ENCODE measurements at places on chromosomes 12 and 14. TPM values are rescaled to one million over a fixed set of nuclear protein-coding genes. Genes with fewer than 3 reads are reported as not detected.

BDKRB2 gene
- total RNA-seq, result 1.3 TPM

TMEM120B gene
- total RNA-seq, result 13.4 TPM

USP44 gene
- 17.8 TPM for total RNA-seq

CLEC4D gene
- 1.4 TPM for total RNA-seq

KRT8 gene
- total RNA-seq, result 139 TPM

SPIC gene
- not detected for total RNA-seq

DPY19L2 gene
- total RNA-seq, result 3.2 TPM

GPR65 gene
- total RNA-seq, result 13.4 TPM

SLC5A8 gene
- 1.3 TPM for total RNA-seq

CCDC198 gene
- total RNA-seq, result not detected

DNA sequence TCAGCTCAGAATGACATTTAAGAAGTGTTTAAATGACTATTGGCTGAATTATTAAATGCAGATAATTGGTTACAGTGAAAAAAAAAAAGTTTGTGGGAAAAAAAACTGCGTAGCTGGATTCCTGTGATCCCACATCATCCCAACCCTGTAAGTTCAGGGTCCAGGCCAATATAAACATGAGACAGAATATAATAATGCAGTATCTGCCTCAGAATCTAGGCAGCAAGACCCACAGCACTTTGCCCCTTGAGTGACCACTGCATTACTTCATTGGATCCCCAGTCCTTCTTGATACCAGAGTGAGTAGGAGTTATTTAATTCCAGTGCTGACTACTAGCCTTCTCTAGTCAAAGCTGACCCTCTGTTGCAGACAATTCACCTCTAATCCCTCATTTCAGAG, 272.6 kb downstream of the CCER1 start:
- no peak for DNase-seq

DNA sequence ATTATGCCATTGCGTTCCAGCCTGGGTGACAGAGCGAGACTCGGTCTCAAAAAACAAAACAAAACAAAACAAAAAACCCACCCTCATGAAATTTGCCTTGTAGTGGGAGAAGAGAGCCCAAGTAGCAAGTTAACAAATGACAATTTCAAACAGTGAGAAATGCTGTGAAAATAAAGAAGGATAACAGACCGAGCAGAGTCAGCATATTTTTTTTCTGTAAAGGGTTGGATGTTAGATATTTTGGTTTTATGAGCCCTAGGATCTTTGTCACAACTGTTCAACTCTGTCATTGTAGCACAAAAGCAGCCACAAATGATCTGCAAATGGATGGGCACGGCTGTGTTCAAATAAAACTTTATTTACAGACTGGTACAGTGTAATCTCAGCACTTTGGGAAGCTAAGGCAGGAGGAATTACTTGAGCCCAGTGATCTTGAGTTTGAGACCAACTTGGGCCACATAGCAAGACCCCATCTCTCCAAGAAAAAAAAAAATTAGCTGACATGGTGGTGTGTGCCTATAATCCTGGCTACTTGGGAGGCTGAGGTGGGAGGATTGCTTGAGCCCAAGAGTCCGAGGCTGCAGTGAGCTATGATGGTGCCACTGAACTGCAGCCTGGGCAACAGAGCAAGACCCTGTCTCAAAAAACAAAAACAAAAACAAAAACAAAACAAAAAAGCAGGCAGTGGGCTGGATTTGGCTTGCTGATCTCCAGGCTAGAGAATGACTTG, 117.1 kb downstream of the PTPN11 start:
- no peak for DNase-seq

DNA sequence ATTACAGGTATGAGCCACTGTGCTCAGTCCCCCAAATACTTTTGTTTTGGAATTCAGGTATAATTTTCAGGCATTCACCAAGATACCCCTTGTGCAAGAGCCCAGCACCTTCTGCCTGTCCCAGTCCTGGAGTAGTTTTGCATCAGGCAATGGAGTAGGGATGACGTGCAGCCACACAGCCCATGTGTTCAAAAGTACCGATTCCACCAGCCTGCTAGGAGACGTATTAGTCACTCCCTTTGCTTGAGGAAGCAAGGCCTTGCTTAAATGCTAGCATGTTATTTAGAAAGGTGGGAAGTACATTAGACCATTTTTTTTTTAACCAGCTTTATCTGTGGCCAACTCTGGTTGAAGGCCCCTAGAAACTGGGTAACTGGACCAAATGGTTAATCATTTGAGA, 15.0 kb upstream of the GALNT16 start:
- no peak for DNase-seq

DNA sequence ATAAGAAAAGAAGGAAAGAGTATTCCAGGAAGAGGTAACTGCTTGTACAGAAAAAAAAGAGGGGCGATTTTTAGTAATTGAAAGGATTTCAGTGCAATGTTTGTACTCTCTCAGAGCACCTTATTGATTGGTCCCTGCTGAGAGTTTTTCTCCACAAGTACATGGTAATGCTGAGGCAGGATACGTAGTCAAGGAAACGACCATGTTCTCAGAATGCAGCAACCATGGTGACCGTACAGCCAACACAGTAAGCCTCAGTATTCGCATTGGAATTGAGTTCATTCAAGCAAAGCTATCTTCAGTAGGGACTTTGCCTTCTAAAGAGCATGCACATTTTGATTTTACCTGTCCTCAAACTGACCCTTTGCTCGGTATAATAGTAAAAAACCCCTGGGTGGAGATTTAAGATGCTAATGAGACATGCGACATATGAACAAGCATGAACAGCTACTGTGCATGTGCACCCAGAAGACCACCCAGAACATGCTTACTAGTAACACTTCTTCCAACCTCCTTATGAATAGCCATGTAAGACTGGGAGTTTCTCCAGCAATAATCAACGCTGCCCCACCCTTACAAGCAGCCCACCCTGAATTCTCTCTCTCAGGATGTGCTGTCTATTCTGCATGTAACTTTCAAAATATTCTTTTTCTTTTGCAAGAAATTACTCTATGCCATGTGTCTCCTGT, 6.2 kb upstream of the SLC41A2 start:
- DNase-seq, result no peak

- no peak for DNase-seq
Observed at GRCh38 chr14:65193916-65194590, 91.7 kb upstream of the MAX start.

DNA sequence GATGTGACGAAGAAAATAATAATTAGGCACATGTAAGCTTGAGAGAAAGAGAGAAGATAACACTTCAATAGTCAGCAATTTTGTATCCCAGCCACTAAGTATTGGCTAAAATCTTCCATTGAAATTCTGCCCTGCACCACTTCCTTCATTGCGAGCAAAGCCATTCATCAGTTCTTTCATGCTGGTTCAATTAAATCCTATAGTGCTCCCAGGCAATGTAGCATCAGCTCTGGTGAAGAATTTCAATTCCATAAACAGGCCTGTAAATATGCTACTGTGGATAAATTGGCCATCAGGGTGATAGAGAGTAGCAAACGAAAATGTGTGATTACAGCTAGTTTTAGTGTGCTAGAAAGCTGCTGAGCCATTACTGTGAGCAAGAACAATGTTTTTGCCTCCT, 24.7 kb downstream of the RPL10L start:
- no peak for DNase-seq

DNA sequence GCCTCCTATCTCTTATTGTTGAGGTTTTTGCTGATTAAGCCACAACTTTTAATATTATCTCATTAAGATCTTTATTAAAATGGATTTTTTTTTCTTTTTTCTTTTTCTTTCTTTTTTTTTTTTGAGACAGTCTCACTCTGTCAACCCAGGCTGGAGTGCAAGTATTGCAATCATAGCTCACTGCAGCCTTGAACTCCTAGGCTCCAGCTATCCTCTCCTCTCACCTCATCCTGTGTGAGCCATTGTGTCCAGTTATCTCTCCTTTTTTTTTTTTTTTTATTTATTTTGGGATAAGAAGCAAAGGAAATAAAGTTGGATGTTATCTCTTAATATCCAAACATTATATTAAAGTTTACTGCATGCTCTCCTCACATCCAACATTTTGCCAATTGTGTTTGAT, 12.7 kb downstream of the VEZT start:
- no peak for DNase-seq

- DNase-seq, result no peak
Observed at GRCh38 chr12:1590221-1590979, 4.0 kb downstream of the FBXL14 start.

- DNase-seq, result no peak
Observed at GRCh38 chr12:122471324-122472226, 29.2 kb downstream of the ZCCHC8 start.

- no peak for DNase-seq
Observed at GRCh38 chr14:24382064-24382371, 14.0 kb downstream of the NFATC4 start.

DNA sequence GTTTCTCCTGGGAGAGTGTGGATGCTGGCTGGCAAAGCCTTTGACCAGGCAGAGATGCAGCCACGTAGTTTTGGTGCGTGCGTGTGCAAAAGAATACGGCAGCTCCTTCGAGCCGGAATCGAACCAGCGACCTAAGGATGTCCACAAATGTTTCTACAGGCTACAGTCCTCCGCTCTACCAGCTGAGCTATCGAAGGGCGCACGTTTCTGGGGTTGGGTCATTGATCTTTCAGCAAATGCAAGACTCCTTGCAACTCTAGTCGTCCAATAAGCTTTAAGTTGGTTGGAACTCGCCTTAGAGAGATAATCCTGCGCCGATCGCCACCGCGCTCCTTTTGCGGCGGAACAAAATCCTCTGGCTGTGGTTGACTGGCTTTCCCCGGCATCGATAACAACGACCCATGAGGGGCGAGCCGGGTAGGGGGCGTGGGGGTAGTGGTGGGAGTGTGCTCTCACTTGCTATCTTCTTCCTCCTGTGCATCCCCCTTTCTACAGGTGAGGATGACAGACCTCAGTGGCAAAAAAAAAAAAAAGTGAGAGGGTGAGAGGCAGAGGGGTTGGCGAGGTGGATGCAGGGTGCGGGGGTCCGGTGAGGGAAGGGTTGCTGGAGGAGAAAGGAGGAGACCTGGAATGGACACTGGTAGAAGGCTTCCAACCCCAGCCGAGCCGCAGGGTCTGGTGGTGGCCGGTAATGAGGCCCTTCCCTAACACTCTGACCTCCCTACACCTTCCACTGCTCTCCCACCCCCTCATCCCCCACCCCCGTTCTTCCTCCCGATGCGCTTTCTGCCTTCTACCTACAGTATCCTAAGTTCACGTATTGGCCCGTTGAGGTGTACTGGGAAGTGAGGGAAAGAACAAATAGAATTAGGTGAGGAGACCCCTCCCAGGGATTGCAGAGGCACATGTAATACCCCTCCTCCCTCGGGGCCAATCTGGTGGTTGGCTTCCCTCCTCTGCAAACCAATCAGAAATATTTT, 11.8 kb upstream of the OR6S1 start:
- no peak for DNase-seq

All from lower lobe of right lung (tissue), 2 donors.